Hair follicle dermal papilla cell (primary cell): ENCODE measurements at places on chromosomes 16 and 17. TPM values are rescaled to one million over a fixed set of nuclear protein-coding genes. Genes with fewer than 3 reads are reported as not detected.

Gene SLC7A5
- total RNA-seq, result 34.9 and 37.8 TPM in 2 replicates

Gene CRYBA1
- total RNA-seq, result 0.32 and 0.97 TPM in 2 replicates

Gene TMEM88
- total RNA-seq, result 0.16 and 0.24 TPM in 2 replicates

Gene HYDIN
- total RNA-seq, result 0.32 and 2.7 TPM in 2 replicates

Gene CAMKK1
- 2.9 and 4.1 TPM in 2 replicates for total RNA-seq

Gene SRL
- total RNA-seq, result 0.12 and 0.16 TPM in 2 replicates

Gene KRT31
- not detected in 2 replicates for total RNA-seq

Gene CCDC102A
- 23.0 and 23.2 TPM in 2 replicates for total RNA-seq

Gene KRT38
- total RNA-seq, result not detected in 2 replicates

Gene ACSF2
- 17.5 and 27.4 TPM in 2 replicates for total RNA-seq

Gene DPEP2
- not detected in 2 replicates for total RNA-seq

Gene GAS2L2
- not detected in 2 replicates for total RNA-seq

Gene CLEC18B
- total RNA-seq, result 0.16 TPM in 1 of 2 replicates, not detected in the other

Gene CES5A
- total RNA-seq, result not detected in 2 replicates

Gene NR1D1
- total RNA-seq, result 3.6 and 3.9 TPM in 2 replicates

Gene PKMYT1
- 1.9 and 2.2 TPM in 2 replicates for total RNA-seq

Gene KRTAP4-1
- total RNA-seq, result not detected in 2 replicates

Gene EPOP
- total RNA-seq, result 0.85 and 1.5 TPM in 2 replicates

Gene ASPHD1
- total RNA-seq, result 1.5 and 2.1 TPM in 2 replicates

Gene USP10
- total RNA-seq, result 67.0 and 67.6 TPM in 2 replicates

Gene C16orf54
- 1.3 and 1.6 TPM in 2 replicates for total RNA-seq

Gene GALR2
- total RNA-seq, result not detected in 2 replicates

Gene OTOA
- total RNA-seq, result 0.16 and 0.36 TPM in 2 replicates

Gene PTGES3L
- total RNA-seq, result not detected in 2 replicates

Gene SRCIN1
- under 0.01 TPM in 1 of 2 replicates, not detected in the other for total RNA-seq

Gene CASKIN2
- total RNA-seq, result 12.2 and 15.9 TPM in 2 replicates

Gene TERB1
- 0.12 and 0.16 TPM in 2 replicates for total RNA-seq

Gene CASKIN1
- total RNA-seq, result 0.12 and 0.16 TPM in 2 replicates

Gene KRT28
- not detected in 2 replicates for total RNA-seq

Gene TMC7
- 0.81 and 0.97 TPM in 2 replicates for total RNA-seq

Gene CLEC18C
- not detected in 2 replicates for total RNA-seq

Gene LAT
- total RNA-seq, result 0.49 TPM in 2 replicates

Gene MFAP4
- 97.8 and 132 TPM in 2 replicates for total RNA-seq

Gene CDRT4
- 1.5 and 4.4 TPM in 2 replicates for total RNA-seq

Gene PIK3R5
- total RNA-seq, result not detected in 2 replicates

Gene IRX5
- total RNA-seq, result 7.4 and 11.4 TPM in 2 replicates

Gene TBC1D3K
- total RNA-seq, result not detected in 2 replicates
